Fibroblast of skin of left quadriceps (primary cell): ENCODE measurements at places on chromosomes 7 and 10.

DNA sequence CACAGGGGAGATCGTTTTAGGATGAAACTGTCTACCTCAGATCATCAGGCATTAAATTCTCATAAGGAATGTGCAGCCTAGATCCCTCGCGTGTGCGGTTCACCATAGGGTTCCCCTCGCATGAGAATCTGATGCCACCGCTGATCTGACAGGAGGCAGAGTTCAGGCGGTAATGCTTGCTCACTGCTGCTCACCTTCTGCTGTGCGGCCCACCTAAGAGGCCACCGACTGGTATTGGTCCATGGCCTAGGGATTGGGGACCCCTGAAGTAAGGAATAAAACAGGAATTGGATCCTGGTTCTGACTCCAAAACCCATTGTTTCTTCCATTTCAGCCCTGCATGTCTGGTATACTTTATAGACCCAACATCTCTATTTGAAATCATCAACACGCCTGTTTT is 4.1 kb downstream of the NOD1 start:
- DNase-seq: no peak

- DNase-seq: no peak
These were observed 9.9 kb upstream of the SPAG6 start for GRCh38 chr10:22335173-22335933.

DNA sequence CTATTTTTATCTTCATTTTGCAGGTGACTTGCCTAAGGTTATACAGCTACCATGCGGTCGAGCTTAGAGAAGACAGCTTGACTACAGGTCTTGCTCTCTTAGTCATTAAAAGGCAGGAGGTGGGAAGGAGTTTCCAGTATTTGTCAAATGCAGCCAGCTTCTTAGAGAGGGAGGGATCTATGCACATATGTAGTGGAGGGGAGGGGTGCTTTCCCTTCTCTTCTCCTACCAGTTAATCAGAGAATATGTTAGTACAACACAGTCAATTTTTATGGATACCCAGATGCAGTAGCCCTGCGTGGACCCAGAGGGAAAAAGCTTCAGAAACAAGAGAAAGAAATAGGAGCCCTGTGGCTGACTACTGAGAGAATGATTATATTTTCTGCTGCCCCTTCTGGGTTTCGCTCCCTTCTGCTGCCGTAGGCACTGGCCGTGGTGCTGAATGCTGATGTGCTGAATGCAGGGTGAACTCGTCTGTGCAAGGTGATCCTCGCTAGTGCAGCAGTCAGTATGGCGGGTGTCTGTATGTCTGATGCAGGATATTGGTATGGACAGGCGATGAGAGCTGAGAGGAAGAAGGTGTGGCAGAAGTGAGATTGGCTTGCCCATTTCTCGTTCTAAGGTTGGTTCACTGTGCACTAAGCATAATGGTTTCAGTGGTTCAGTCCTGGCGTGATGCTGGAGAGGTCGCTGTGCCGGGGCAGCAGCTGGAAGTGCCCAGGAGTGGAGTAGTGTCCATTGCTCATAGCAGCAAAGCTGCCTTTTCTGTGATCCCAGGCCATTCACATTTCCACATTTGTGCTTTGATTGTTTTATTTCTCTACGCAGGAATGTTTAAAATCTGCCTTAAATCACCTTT is 189.2 kb upstream of the PODXL start:
- peak; percentile 15 for DNase-seq

- DNase-seq: no peak
These were observed 143.8 kb downstream of the TPST1 start for GRCh38 chr7:66348959-66349358.
